Thyroid gland (tissue), 4 donors: ENCODE measurements at places on chromosomes 7 and 10. TPM values are rescaled to one million over a fixed set of nuclear protein-coding genes. Genes with fewer than 3 reads are reported as not detected.

DNA sequence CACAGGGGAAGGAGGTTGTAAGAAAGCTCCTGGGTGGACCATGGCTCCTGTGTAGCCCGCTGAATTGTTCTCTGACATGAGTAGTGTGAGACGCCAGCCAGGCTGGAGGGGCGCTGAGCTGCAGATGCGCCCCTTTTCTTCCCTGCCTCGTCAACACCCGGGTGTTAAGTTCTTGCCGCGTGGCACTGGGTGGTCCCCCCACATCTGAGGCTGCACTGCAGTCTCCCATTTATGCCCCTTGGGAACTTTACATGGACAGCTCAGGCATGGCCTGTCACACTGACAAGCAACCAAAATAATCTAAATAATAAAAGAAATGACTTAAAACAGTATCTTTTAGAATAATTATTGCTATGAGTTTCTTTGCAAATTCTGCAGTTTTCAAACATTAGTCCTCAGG lies 34.6 kb upstream of the HSPA12A start:
- no peaks in the 10 kb centered on the region for H3K36me3 ChIP-seq
- peaks cover 14% of the 10 kb centered on the region for H3K4me1 ChIP-seq
- no peak overlapping the region for H3K4me3 ChIP-seq

DNA sequence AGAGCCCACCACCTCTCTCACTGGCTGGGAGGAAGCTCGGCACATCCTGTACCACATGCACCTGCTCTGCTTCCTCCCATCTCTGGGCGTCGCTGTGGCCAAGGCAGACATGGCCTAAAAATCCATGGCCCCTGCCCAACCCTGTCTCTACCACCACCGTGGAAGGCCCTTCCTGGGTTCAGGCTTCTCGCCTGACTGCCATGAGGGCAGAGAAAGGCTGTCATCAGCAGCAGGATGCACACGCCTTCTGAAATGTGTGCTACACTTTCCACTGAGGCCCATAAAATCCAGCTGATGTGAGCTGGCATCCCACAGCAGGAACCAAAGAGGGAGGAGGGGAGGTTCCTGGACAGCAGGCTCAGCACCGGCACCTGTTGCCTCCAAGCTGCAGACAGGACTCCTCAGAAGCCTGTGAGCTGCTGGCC lies 93.4 kb downstream of the PTPRN2 start:
- no peaks in the 10 kb centered on the region for H3K4me1 ChIP-seq
- no peak overlapping the region for H3K27ac ChIP-seq
- no peak for DNase-seq
- no peak overlapping the region for H3K4me3 ChIP-seq
- no peaks in the 10 kb centered on the region for H3K36me3 ChIP-seq

The KIF11 gene
- 1.5 TPM for total RNA-seq

DNA sequence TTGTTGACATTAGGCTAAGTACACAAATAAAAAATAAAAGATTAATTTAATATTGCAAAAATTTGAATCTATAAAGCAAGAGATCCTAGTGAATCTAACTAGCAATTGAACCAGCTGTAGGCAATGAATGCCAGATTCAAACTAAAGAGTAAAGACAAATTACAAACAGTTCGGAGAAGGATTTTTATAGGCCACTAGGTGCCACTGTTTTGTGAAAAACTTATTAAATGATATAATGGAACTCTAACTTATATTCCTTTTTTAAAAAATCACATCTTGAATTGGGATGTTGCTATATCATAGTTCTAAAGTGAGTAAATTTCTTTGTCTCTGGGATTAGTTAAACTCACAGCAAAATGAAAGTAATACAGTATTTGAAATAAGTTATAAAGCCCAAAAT lies 39.1 kb upstream of the GNAI1 start:
- no peaks in the 10 kb centered on the region for H3K4me1 ChIP-seq
- H3K4me3 ChIP-seq = no peak overlapping the region
- no peaks in the 10 kb centered on the region for H3K27me3 ChIP-seq
- no peak overlapping the region for H3K27ac ChIP-seq

GRCh38 chr10:101062232-101063049 lies 652 bp downstream of the KAZALD1 start:
- no peaks in the 10 kb centered on the region for H3K27me3 ChIP-seq
- H3K4me3 ChIP-seq = peak overlapping the region; percentile 93

The GIMAP7 gene
- 12.4 TPM for total RNA-seq

DNA sequence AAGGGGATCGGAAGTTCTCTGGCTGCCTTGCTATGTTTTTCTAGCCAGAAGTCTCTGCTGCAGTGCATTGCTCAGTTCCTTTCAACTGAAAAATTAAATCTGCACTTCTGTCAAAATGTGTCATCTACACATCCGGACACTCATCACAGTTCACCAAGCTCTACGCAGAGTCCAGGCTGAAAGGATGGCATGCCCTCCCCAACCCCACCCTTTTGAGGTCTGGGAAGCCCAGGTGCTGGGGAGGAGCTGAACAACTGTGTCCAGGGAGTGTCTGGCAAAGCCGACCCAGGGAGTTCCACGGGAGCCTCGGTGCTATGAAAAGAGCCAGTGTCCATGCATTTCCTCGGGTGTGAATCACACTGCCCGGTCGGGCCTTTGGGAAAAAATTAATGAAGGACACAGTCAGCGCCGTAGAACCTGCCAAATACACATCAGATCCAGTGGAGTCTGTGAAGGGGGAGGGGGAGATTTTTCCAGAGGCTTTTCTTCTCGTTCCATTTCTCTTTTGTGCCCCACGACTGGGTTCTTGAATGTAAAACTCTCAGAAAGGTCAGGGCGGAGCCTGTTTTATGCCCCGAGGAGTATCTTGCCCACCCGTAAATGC lies 757 bp upstream of the PALS2 start:
- peak overlapping the region; percentile 90 for H3K27ac ChIP-seq
- no peaks in the 10 kb centered on the region for H3K27me3 ChIP-seq
- peaks cover 4% of the 10 kb centered on the region for H3K4me1 ChIP-seq
- peak overlapping the region; percentile 59 for H3K4me3 ChIP-seq
- peak; percentile 67 for DNase-seq
- H3K36me3 ChIP-seq = no peaks in the 10 kb centered on the region

DNA sequence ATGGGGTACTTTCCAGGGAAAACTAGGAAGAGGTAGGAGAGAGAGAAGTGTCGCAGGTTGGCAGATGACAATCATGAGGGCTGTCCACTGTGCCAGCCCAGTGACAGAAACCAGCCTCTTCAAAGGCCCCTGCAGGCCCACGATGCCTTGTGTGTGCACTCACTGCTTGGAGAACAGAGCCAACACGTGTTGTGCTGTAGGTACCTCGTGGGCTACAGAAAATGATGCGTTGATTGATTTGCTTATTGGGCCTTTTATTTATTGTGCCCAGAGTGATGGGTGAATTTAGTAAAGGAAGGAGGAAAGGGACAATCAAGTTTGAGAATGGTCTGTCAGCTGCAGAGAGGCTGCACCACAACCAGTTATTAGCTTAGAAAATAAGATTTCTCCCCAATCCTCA lies 215.1 kb downstream of the PLXNA4 start:
- H3K27me3 ChIP-seq = no peaks in the 10 kb centered on the region
- H3K4me1 ChIP-seq = peaks cover 10% of the 10 kb centered on the region
- DNase-seq = no peak
- no peak overlapping the region for H3K4me3 ChIP-seq

The SFMBT2 gene
- total RNA-seq = 13.2 TPM

The ATOH7 gene
- total RNA-seq = not detected

The MYO1G gene
- total RNA-seq = 0.78 TPM

DNA sequence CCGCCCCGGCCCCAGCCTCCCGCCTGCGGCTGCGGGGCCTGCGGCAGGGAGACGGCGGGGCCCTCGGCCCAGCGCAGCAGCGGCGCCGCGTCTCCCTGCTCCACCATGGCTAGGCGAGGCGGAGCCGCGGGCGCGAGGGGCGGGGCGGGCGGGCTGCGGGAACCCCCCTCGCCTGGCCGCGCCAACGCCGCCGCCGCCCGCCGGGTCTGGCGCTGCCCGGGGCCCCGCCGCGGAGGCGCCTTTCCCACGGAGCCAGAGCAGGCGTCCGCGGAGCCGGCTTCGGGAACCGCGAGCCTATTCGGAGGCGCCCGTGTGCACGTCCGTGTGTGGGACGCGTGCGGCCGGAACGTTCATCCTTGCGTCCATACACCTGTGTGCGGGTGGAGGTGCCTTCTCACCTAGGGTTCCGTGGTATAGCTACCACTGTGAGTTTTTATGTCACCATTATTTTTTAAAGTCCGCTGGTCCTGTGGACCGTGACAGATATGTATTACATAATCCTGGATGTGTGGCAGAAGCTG lies at the start of gene DENND11:
DENND11 (minus strand) TSS at position 120 of the 521 bp plus-strand sequence; CDS start at position 107, 13 bp downstream.
- H3K36me3 ChIP-seq = no peaks in the 10 kb centered on the region
- no peaks in the 10 kb centered on the region for H3K27me3 ChIP-seq
- DNase-seq = peak; percentile 71
- peak within 1 kb of the TSS; percentile 75 for H3K27ac ChIP-seq
- H3K4me3 ChIP-seq = peak within 1 kb of the TSS; percentile 75
- H3K4me1 ChIP-seq = peaks cover 6% of the 10 kb centered on the region

DNA sequence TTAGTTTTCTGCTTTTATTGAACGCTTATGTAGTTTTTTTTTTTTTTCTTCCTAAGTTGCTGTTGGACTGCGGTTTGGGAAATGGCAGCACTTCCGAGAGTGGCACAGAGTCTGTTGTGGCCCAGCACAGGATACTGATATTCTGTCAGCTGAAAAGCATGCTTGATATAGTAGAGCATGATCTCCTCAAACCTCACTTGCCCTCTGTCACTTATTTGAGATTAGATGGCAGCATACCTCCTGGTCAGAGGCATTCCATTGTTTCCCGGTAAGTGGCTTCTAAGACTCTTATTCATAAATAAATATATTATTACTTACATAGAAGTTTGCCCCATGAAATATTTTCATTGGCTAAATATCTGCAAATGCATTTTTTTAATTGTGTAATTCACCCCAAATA lies 101.1 kb downstream of the BTAF1 start:
- DNase-seq = no peak
- H3K27ac ChIP-seq = no peak overlapping the region
- H3K4me3 ChIP-seq = no peak overlapping the region
- H3K27me3 ChIP-seq = no peaks in the 10 kb centered on the region
- no peaks in the 10 kb centered on the region for H3K4me1 ChIP-seq

DNA sequence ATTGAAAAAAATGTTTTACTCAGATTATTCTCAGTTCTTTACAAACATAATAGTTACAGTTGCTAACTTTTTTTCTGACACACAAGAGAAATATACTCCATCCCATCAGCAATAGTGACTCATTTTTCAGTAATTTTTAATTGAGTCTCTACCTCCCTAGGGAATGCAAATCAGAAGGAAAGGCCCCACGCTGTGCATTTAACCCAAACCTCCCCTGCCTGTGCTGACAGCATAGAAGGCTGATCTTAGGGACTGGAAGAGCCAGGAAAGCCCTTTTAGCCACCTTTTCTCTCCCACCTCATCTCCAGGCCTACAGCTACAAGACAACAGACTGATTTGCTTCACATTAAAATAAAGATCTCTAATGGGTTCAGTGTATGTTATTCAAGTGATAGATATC lies 24.7 kb upstream of the PIK3CG start:
- H3K27me3 ChIP-seq = no peaks in the 10 kb centered on the region
- no peaks in the 10 kb centered on the region for H3K36me3 ChIP-seq
- no peaks in the 10 kb centered on the region for H3K4me1 ChIP-seq
- no peak overlapping the region for H3K27ac ChIP-seq

DNA sequence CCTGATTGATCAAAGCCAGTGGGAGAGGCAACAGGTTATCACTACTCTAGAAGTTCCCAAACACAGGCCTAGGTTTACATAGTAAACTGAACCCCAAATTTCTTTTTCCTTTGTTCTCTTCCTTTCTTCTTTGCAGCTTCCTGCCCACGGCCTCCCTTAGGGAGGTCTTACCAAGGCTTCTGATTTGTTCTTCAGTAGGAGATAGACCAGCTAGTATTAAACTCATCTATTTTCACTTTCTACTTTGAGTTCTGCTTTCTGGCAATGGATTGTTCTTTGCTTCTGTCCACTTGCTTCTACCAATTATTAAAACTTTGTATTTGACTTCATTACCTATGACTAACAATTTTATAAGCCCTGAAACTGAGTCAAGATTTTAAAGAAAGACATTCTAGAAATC lies 251.2 kb upstream of the FZD1 start:
- peaks cover 4% of the 10 kb centered on the region for H3K4me1 ChIP-seq
- H3K4me3 ChIP-seq = no peak overlapping the region
- DNase-seq = no peak
- H3K27me3 ChIP-seq = no peaks in the 10 kb centered on the region
- H3K36me3 ChIP-seq = no peaks in the 10 kb centered on the region

- H3K4me3 ChIP-seq = no peak overlapping the region
- no peaks in the 10 kb centered on the region for H3K27me3 ChIP-seq
- no peaks in the 10 kb centered on the region for H3K36me3 ChIP-seq
- peaks cover 3% of the 10 kb centered on the region for H3K4me1 ChIP-seq
- H3K27ac ChIP-seq = no peak overlapping the region
These were observed 604.1 kb downstream of the GALNT17 start for GRCh38 chr7:71735961-71736556.

The UCMA gene
- total RNA-seq = not detected

DNA sequence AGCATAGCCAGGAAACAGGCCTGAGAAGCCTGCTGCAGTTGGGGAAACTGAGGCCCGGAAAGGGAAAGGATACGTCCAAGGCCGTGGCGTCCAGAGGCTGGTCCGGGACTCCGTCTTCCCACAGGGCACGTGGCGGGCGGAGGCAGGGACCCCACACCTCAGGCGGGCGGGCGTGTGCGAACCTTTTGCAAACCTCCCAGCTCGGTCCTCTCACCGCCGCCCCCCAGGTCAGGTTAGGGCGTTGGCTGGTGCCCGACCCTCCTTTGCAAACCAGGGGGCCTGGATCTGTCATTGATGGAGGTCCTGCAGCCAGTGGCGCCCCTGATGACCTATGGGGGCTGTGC lies 19.3 kb downstream of the FAM20C start:
- no peak overlapping the region for H3K27ac ChIP-seq
- DNase-seq = no peak
- no peak overlapping the region for H3K4me3 ChIP-seq
- H3K27me3 ChIP-seq = no peaks in the 10 kb centered on the region
- peaks cover 5% of the 10 kb centered on the region for H3K36me3 ChIP-seq

GRCh38 chr10:99534450-99534938 lies 1.8 kb downstream of the NKX2-3 start:
- no peaks in the 10 kb centered on the region for H3K36me3 ChIP-seq
- peaks cover 18% of the 10 kb centered on the region for H3K4me1 ChIP-seq
- no peak overlapping the region for H3K27ac ChIP-seq
- H3K4me3 ChIP-seq = no peak overlapping the region
- peaks cover 73% of the 10 kb centered on the region for H3K27me3 ChIP-seq
- DNase-seq = no peak

GRCh38 chr10:104608091-104608828 lies 32.8 kb upstream of the SORCS3 start:
- no peaks in the 10 kb centered on the region for H3K27me3 ChIP-seq
- no peak overlapping the region for H3K27ac ChIP-seq
- DNase-seq = no peak
- H3K36me3 ChIP-seq = no peaks in the 10 kb centered on the region
- no peaks in the 10 kb centered on the region for H3K4me1 ChIP-seq

DNA sequence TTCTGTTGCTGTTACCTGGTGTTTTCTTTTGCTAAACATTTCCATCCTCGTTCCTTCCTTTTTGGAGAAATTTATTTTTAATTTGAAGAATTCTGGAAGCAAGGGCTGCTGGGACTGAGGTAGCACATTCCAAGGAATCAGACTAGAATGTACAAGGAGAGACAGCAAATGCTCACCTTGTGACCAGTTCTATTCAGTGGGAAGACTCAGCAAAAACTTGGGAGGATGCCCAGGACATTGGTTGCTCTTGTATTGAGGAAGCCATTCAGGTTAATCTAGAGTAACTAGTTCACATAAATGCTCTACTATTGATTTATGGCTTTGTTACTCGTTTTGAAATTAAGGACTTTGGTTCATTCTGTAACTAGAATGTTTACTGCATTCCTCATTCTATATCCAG lies 11.3 kb downstream of the PLCE1 start:
- H3K27ac ChIP-seq = peak overlapping the region; percentile 8
- peak; percentile 69 for DNase-seq
- H3K4me1 ChIP-seq = peaks cover 7% of the 10 kb centered on the region
- no peaks in the 10 kb centered on the region for H3K36me3 ChIP-seq
- no peak overlapping the region for H3K4me3 ChIP-seq
